ENCODE measurements at places on chromosomes 7 and 10.

GRCh38 chr10:44863344-44864047 is 47.6 kb upstream of the TMEM72 start:
- DNase-seq = no peak

GRCh38 chr10:129210876-129211275 is 256.2 kb upstream of the MGMT start:
- no peak for DNase-seq

GRCh38 chr7:96675548-96675947 is 34.1 kb downstream of the SEM1 start:
- no peak for DNase-seq

- DNase-seq = no peak
These were observed 501.0 kb downstream of the GLRX3 start for GRCh38 chr10:130637089-130637676.

DNA sequence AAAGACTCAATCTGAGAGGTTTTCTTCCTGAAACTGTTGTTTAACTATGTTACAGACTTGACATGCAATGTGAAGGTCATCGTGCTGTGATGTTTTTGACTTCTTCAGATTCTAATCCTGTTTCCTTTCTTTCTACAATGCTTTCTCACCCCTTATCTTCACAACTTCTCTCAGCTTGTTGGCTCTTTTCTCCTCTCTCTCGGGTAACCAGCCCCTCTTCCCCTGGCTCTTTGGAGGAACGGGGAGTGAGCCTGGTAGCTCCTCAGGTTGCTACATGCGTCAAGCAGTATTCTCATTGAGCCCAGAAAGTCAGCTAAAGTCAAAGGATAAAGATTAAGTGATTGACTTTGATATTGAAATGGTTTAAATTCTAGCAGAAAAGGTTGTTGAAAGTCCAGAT is 40.1 kb downstream of the SEC23IP start:
- DNase-seq = no peak

GRCh38 chr7:28413011-28413410 is 693 bp downstream of the CREB5 start:
- DNase-seq = no peak

GRCh38 chr10:34310234-34310633 is 504.9 kb downstream of the PARD3 start:
- no peak for DNase-seq

- DNase-seq = peak; percentile 73
These were observed 57.0 kb downstream of the CHST3 start for GRCh38 chr10:72020914-72021809.

GRCh38 chr7:30817371-30817767 is 46.2 kb downstream of the MINDY4 start:
- peak; percentile 79 for DNase-seq

DNA sequence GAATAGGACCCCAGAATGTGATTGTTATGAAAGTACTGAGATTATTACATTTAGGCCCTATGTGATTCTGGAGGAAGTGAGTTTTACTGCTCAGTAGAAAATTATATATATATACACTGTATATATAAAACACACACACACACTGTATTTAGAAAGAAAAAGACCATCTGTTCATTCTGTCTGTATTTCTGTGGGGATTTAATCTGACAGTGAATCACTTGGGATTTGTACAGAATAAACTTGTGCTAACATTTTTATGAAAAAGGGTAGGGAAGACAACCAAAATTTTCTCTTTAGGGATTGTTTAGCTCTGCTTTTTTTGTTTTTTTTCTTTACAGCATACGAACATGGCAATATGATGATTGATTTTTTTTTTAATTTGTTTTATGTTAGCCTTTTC is 142.7 kb downstream of the EXOC4 start:
- DNase-seq = no peak

DNA sequence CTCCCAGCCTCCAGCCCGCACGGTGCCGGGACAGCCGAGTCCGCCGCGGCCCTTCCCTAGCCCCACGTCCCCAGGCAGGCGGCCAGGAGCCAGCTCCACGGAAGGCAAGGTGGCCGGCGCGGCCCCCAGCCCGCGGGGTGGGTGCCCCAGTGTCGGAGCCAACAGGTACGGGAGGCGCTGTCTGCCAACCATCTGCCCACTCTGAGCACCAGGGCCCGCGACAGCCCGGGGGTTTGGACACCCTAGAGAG is 75.8 kb downstream of the CALN1 start:
- no peak for DNase-seq

DNA sequence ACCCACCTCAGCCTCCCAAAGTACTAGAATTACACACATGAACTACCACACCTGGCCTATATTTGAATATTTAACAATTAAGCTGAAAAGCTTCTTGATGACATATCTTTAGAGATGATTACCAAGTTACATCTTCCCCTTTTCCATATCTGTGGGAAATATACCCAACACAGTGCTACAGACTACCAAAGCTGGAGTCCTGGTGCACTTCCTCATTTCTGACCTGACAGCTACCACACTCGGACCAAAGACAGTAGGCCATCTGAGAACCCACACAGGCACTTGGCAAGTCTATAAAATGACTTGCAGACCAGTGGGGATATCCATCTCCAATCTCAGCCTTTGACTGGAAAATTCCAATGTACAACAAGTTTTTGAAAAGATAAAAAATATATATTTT is 270.4 kb upstream of the KLF14 start:
- no peak for DNase-seq

DNA sequence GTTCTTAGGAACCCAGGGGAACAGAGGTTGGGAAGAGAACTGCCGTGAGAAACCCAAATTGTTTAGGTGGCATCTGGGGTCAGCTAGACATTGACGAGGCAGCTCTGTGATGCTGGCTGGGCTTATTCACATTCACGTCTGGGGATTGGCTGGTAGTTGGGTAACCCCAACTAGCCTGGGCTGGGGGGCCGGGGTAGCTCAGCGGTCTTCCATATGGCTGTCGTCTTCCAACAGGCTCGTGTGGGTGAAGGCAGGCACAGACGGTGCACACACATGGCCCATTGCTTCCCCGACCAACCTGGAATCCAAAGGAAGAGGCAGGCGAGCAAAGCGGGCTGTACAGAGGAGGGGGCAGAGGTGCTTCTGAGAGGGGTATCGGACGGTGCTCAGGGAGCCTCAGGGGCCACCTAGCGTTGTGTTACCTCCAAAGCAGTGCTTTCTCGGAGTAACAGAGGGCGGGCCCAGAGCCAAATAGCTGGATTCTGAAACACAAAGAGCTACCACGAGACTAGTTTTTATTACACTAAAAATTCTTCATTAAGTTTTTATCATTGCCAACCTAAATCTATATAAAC is 34.5 kb downstream of the MKI67 start:
- no peak for DNase-seq

GRCh38 chr10:62582804-62583208 is 208.6 kb downstream of the ZNF365 start:
- DNase-seq = peak; percentile 88

DNA sequence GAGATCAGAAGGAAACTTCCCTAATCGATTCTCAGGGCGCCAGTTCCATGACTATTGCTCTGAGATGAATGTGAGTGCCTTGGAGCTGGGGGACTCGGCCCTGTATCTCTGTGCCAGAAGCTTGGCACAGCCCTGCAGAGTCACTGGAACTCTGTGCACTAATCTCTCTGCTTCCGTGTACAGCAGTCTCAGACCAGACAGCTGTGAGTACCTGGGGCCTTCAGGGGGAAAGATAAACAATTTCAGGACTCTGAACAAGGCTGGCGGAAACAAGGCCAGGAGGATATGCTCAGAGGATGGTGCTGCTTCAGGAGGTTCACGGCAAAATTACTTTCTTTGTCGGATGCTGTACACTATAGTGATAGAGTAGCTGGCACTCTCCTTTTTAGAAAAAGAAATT is 131.7 kb upstream of the PRSS58 start:
- no peak for DNase-seq

DNA sequence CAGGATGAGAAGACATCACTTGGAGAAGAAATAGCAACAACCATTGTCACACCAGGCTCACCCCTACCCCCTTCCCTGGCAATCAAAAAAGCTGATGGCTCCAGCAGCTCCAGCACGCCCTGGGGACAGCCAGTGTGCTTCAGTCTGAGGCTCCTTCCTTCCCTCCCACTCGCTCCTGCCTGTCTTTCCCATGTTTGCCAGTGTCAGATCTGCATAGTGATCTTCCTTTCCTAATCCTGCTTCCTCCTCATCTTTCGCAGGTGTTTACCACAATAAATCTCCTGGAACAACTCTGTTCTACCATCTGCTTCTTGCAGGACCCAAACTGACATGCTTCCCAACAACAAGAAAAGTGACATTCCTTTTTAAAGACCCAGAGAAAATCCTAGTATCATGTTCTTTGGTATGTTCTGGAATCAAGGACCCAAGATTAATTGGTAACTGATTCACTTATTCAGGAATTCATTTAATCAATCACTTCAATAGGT is 57.1 kb downstream of the STEAP1B start:
- DNase-seq = no peak

- DNase-seq = no peak
These were observed 306.0 kb upstream of the TMEM229A start for GRCh38 chr7:124338861-124339260.

GRCh38 chr7:92517631-92518030 is 10.7 kb downstream of the PEX1 start:
- DNase-seq = peak; percentile 3

DNA sequence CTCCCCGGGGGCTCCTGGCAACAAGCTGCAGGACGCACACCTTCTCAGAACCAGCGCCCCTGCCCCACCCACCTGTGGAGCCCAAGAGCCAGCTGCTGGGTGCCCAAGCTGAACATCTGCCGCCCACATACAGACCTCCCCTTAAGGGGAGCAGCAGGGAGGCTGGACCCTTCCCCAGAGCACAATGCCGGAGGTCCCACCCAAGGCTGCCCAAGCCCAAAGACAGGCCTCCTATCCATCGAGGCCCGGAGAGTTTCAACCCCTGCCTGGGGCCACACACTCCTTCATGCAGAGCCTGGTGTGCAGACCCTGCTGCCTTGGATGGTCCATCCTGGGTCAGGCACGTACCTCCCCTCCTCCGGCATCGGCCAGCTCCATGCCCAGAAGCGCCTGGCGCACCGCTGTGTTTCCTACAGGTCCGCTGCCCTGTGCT is 48.7 kb downstream of the VIPR2 start:
- no peak for DNase-seq

DNA sequence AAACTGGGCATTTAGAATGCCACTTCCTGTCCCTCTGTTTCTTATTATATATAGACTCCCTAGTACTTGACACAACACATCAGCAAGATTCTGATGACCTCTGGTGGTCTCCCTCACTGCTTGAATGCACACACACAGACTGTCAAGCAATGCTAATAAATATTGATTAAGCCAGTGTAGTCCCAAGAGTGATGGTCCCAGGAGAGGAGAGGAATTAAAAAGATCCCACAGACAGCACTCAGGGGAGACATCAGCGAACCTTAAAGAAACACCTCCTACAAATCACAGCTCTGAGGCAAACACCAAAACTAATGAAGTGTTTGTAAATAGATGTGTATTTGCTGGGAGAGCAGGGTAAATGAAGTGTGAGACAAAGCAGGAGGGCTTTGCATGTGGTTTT is 1291.2 kb downstream of the XPNPEP1 start:
- no peak for DNase-seq

DNA sequence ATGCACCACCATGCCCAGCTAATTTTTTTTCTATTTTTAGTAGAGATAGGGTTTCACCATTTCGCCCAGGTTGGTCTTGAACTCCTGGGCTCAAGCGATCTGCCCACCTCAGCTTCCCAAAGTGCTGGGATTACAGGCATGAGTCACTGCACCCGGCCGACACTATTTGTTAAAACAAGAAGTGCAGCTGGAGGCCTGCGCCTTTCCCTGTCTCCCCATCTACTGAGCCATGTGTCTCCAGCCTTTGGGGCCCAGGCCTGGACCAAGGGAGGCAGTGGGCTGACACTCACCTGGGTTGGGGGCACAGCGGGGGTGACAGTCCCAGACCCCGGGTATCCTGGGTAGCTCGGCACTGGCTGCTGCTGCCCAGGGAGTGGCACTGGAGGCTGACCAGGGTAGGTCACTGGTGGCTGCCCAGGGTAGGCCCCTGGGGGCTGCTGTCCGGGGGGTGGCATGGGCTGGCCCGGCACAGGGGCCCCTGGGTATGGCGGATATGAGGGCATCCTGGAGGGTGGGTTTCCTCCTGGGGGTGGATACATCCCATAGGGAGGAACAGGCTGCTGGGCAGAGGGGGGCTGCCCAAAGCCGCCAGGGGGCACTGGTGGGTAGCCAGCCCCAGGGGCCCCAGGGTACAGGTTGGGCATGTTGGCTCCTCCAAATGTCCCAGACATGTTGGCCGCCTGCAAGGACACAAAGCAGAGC is 36.3 kb downstream of the PLAC9 start:
- DNase-seq = no peak

GRCh38 chr7:27836536-27836935 is 96.6 kb downstream of the TAX1BP1 start:
- no peak for DNase-seq

DNA sequence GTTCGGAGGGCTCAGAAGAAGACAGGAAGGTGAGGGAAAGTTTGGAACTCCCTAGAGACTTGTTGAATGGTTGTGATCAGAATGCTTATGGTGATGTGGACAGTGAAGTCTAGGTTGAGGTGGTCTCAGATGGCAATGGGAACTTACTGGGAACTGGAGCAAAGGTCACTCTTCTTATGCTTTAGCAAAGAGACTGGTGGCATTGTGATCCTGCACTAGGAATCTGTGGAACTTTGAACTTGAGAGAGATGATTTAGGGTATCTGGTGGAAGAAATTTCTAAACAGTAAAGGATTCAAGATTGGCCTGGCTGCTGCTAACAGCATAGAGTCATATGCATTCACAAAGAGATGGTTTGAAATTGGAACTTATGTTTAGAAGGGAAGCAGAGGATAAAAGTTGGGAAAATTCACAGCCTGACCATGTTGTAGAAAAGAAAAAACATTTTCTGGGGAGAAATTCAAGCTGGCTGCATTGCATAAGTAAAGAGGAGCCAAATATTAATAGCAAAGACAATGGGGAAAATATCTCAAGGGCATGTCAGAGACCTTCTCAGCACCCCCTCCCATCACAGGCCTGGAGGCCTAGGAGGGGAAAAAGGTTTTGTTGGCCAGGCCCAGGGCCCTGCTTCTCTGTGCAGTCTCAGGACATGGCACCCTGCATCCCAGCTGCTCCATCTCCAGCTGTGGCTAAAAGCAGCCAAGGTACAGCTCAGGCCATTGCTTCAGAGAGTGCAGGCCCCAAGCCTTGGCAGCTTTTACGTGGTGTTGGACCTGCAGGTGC is 26.0 kb upstream of the ARHGAP12 start:
- no peak for DNase-seq

DNA sequence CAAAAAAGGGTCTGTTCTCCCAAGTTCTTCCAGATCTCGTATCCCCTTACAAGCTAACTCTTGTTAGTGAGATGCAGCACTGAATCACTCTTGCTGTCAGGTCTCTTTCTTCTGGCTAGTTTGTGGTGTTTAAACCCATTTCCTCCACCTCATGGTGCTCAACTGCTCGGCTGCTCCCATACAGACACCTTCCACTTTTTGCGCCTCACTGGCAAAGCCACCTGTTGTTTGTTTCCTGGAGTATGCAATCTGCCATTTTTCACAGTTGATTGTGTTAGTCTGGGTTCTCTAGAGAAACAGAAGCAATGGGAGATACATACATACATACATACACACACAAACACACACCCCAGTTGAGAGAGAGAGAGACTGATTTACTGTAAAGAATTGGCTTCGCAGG is 124.4 kb upstream of the SP8 start:
- peak; percentile 0 for DNase-seq

Data from NCI-H226 (cell line).